Thymus (tissue), 14 donors: ENCODE measurements at places on chromosomes 2 and 18. TPM values are rescaled to one million over a fixed set of nuclear protein-coding genes. Genes with fewer than 3 reads are reported as not detected.

- H3K4me3 ChIP-seq, result no peak overlapping the region
- H3K4me1 ChIP-seq, result peaks cover 2% of the 10 kb centered on the region
- no peaks in the 10 kb centered on the region for H3K27me3 ChIP-seq
- H3K27ac ChIP-seq, result no peak overlapping the region
- no peaks in the 10 kb centered on the region for H3K36me3 ChIP-seq
- DNase-seq, result no peak
Measured at GRCh38 chr2:235584638-235585007, 90.8 kb downstream of the AGAP1 start.

GRCh38 chr2:230942920-230943896 lies 18.2 kb upstream of the GPR55 start:
- peaks cover 4% of the 10 kb centered on the region for H3K4me1 ChIP-seq
- H3K27me3 ChIP-seq, result no peaks in the 10 kb centered on the region
- peak overlapping the region; percentile 24 for H3K27ac ChIP-seq
- H3K36me3 ChIP-seq, result no peaks in the 10 kb centered on the region

DNA sequence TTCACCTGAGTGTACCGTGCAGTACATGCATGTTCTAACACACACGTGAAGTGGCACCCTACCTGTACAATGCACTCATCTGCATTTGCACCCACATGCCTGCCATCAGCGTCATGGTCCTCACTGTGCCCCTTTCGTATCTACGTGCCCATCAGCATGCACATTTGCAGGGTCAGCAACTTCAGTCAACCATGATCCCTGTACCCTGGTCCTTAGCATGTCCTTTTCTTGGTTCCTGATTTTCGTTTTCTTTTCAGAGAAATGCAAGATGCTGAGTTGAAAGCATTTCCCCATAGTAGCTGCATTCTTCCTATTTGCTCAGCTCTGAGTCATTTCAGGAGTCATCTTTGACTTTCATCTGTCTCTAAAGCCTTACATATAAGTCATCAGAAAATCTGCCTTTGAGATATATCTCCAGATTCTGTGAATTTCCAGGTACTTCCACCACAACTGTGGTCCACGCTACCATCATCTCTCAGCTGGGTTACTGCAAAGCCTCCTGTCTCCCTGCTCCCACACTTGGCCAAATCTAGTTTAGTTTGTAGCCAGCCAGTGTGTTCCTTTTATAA lies 14.7 kb upstream of the PUM2 start:
- no peaks in the 10 kb centered on the region for H3K27me3 ChIP-seq
- no peak overlapping the region for H3K4me3 ChIP-seq
- no peaks in the 10 kb centered on the region for H3K36me3 ChIP-seq
- no peak for DNase-seq
- H3K27ac ChIP-seq, result no peak overlapping the region

DNA sequence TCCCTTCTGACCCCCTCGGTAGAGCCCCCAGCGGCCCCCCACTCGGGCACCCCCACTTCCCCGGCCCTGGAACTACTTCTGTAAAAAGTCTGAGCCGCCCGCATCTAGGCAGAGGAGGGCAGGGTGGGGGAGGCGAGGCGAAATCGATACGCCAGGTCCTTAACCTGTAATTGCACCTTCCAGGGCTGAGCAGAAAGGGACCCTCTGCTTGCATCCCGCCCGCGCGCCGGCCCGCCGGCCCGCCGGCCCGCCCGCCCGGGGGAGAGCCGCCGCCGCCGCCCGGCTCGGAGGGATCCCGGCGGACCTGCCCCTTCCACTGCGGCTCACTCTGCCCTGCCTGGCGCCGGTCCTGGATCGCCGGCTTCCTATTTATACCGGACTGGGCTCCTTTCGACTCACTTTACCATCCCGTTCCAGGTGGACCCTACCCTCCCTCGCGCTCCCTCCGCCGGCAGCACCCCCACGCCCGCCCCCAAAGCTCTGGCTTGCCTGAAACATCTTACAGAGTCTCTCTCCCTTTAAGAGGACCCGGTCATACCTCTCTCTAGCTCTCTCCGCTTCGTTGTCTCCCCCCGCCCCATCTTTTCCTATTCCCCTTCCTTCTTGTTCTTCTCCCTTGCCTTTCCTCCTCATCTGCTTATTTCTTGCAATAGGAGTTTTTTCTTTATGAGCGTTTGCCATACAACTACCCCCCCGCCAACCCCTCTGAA lies 797 bp downstream of the KLHL14 start:
- no peak overlapping the region for H3K4me3 ChIP-seq
- no peaks in the 10 kb centered on the region for H3K36me3 ChIP-seq
- peaks cover 53% of the 10 kb centered on the region for H3K27me3 ChIP-seq
- no peak overlapping the region for H3K27ac ChIP-seq

- no peak overlapping the region for H3K4me3 ChIP-seq
- H3K27me3 ChIP-seq, result no peaks in the 10 kb centered on the region
- no peak for DNase-seq
- no peak overlapping the region for H3K27ac ChIP-seq
- no peaks in the 10 kb centered on the region for H3K36me3 ChIP-seq
- H3K4me1 ChIP-seq, result no peaks in the 10 kb centered on the region
Measured at GRCh38 chr2:189631849-189632248, 29.4 kb upstream of the ASNSD1 start.

DNA sequence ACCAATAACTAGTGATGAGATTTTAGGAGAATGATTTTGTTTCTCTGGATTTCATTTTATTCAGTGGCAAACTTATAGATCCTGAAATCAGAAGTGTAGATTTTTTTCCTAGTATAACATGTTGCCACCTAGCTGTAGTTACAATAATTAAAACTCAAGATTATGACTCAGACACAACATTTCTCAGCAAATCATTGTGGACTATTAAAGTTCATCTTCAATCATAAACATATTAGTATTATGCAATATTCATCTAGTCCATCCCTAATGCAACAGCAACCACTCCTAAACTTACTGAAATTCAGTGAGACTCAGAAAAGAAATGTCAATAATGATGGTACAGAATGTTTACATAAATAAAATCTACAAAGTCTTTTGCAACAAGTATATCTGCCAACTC lies 51.3 kb downstream of the USP34 start:
- no peak for DNase-seq
- no peaks in the 10 kb centered on the region for H3K4me1 ChIP-seq
- H3K4me3 ChIP-seq, result no peak overlapping the region

- DNase-seq, result peak; percentile 33
- no peaks in the 10 kb centered on the region for H3K36me3 ChIP-seq
- H3K4me1 ChIP-seq, result peaks cover 2% of the 10 kb centered on the region
- H3K27me3 ChIP-seq, result peaks cover 21% of the 10 kb centered on the region
- H3K4me3 ChIP-seq, result no peak overlapping the region
Measured at GRCh38 chr2:17830053-17831034, 14.1 kb downstream of the MSGN1 start.

DNA sequence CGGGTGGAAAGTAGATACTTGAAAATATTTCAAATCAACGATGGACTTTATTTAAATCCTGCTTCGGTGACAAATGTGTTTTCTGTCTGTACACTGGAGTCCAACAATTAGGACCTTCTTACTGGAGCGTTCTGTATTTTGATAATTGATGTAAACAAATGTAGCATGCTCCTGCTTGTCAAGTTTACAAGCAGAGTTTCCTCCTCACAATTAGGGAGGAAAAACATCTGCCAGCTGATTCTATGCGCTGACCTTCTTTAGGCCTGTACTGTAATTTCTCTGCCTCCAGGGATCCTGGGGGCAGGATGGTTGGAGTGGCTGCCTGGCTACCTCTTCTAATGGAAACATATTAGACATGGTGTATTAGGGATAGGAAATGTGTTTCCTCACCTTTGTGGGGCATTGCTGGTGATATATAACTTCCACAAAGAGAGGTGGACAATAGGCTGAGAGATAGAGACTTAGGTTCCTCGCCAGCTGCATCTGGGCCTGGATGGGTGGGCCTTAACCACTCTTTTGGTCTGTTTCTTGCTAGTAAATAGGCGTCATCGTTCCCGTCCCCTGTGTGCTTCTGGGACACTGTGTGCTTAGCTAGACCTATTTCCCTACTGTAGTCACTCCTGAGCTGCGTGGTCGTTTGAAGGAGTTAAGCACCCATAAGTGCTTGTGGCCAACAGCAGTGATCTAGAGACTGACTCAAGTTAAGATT lies 19.3 kb downstream of the GATA6 start:
- no peak overlapping the region for H3K27ac ChIP-seq
- H3K4me1 ChIP-seq, result no peaks in the 10 kb centered on the region
- DNase-seq, result no peak
- H3K27me3 ChIP-seq, result peaks cover 31% of the 10 kb centered on the region

DNA sequence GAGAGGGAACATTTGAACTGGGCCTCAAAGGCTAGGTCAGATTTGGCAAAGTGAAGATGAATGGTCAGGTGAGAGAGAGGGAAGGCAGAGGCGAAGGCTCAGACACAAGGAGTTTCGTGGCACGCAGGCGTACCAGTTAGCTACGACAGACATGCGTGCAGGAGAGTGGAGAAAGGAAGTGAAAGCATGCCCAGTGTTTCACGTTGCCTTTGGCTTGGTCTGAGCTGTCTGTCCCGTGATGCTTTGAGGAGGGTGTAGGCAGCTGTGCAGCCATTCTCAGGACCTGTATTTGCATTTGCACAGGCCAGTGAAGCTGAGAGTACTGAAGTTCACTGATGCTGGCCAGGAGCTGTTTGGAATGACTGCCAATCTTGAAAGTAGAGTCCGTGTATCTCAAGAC lies 69.5 kb downstream of the HNRNPLL start:
- DNase-seq, result no peak
- no peak overlapping the region for H3K27ac ChIP-seq
- H3K36me3 ChIP-seq, result no peaks in the 10 kb centered on the region
- H3K4me3 ChIP-seq, result no peak overlapping the region

DNA sequence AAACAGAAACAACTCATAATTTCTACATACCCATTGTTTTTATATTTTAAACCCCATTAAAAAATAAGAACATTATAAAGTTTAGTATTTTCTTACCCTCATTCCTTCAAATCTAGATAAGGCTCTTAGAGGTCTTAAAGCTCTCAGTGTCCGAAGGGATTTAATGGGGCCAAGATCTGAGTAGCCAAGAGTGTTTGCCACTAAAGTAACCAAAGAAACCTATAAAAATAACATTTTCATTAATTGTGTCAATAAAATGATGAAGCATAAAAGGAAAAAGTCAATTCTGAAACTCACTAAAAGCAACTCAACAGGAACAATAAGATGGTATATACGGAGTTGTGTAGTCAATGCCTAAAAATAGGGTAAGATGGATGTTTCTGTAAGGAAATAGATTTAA lies 105.4 kb upstream of the SCN1A start:
- H3K27me3 ChIP-seq, result no peaks in the 10 kb centered on the region
- no peak for DNase-seq
- no peak overlapping the region for H3K27ac ChIP-seq
- no peak overlapping the region for H3K4me3 ChIP-seq

DNA sequence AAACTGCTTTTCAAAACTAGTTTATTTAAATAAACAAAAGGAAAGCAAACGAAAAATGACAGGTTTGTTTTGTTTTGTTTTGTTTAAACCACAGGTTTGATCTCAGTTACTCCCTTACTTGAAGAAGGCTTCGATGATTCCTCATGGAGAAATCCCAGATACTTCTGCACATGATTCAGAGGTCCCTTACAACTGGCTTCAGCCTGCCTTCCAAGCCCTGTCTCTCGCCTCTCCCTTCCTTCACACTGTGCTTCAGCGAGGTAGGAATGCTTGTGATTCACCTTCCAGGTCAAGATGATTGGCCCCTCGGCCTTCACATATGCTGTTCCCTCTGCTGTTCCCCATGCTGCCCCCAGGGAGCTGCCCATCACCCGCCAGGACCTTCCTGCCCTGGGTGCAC lies 104.1 kb upstream of the ITGA6 start:
- no peak for DNase-seq
- no peaks in the 10 kb centered on the region for H3K36me3 ChIP-seq
- no peak overlapping the region for H3K4me3 ChIP-seq
- H3K27me3 ChIP-seq, result no peaks in the 10 kb centered on the region
- no peak overlapping the region for H3K27ac ChIP-seq
- H3K4me1 ChIP-seq, result no peaks in the 10 kb centered on the region

DNA sequence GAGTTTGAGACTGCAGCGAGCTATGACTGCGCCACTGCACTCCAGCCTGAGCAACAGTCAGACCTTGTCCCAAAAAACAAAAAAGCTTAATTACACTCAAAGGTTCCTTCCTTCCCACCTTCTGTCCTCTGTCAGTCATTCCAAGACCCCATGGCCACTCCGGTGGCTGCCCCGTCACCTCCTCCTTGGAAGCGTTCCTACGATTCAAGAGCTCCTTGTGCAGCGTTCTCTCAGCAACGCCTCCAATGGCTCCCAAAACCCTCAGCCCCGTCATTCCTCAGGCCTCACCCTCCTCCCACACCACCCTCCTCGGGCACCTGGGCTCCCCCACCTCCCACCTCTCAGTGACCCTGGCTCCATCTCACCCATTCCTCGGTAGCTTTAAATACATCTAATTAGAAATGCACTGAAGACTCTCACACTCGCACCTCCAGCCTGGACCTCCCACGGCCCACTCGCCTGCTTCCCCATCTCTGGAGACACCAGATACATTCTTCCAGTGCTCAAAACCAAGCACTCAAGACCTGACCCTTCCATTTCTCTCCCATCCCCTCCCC lies 8.0 kb downstream of the PASK start:
- no peaks in the 10 kb centered on the region for H3K27me3 ChIP-seq
- no peak overlapping the region for H3K27ac ChIP-seq
- H3K4me3 ChIP-seq, result no peak overlapping the region

DNA sequence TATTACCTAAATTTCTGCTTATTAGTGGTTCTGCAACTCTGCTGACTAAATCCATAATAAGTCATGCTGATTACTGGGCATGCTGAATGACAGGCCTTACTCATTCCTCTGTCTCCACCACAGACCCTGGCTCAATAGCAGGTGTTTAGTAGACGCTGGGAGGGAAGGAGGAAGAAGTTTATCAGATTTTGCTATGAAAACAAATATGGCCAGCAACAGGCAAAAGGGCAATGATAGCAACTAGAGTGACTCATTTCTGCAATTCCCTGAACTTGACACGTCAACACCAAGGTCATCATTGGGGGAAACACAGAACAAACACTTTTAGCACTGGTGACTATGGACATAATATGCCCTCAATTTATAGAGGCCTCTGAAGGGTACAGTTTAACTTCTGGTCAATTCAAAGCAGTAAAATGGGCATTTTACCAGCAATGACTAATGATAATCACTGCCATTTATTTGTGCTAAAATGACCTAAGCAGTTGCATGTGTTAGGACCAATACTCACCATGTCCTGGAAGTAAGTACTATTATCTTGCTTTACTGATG lies 35.2 kb downstream of the TMEM163 start:
- H3K4me1 ChIP-seq, result peaks cover 11% of the 10 kb centered on the region
- no peak overlapping the region for H3K4me3 ChIP-seq
- no peaks in the 10 kb centered on the region for H3K36me3 ChIP-seq
- H3K27me3 ChIP-seq, result no peaks in the 10 kb centered on the region
- no peak overlapping the region for H3K27ac ChIP-seq

EVA1A gene
- total RNA-seq, result 12.7 TPM

SEH1L gene
- 34.6 TPM for total RNA-seq

CYTIP gene
- total RNA-seq, result 71.6 TPM

PCARE gene
- 0.09 TPM for total RNA-seq

PRKAG3 gene
- total RNA-seq, result not detected

RNF152 gene
- total RNA-seq, result 0.85 TPM

CLEC4F gene
- total RNA-seq, result 0.09 TPM
